Stimulated activated CD4-positive, alpha-beta T cell treated with anti-CD3 and anti-CD28 coated beads, TNF-alpha, amount 100 ng/mL, for 4 hours (primary cell): ENCODE measurements at places on chromosomes 7 and 10.

DNA sequence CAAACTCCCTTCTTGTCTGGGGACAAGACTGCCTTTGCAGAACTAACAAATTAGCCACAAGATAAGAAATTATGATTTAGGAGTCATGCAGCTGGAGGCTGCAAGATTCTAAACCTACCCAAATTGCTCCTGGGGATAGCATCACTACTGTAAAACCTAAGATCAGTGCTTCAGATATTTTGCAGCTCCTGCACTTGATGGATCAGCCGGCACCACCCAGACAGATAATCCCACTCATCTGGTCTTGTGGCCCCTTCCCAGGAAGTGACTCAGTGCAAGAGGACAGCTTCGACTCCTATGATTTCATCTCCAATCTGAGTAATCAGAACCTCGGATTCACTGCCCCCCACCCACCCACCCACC, 181.9 kb downstream of the AKR1D1 start:
- no peak for DNase-seq

- no peak for DNase-seq
Observed at GRCh38 chr7:12737373-12737772, 49.9 kb downstream of the ARL4A start.

DNA sequence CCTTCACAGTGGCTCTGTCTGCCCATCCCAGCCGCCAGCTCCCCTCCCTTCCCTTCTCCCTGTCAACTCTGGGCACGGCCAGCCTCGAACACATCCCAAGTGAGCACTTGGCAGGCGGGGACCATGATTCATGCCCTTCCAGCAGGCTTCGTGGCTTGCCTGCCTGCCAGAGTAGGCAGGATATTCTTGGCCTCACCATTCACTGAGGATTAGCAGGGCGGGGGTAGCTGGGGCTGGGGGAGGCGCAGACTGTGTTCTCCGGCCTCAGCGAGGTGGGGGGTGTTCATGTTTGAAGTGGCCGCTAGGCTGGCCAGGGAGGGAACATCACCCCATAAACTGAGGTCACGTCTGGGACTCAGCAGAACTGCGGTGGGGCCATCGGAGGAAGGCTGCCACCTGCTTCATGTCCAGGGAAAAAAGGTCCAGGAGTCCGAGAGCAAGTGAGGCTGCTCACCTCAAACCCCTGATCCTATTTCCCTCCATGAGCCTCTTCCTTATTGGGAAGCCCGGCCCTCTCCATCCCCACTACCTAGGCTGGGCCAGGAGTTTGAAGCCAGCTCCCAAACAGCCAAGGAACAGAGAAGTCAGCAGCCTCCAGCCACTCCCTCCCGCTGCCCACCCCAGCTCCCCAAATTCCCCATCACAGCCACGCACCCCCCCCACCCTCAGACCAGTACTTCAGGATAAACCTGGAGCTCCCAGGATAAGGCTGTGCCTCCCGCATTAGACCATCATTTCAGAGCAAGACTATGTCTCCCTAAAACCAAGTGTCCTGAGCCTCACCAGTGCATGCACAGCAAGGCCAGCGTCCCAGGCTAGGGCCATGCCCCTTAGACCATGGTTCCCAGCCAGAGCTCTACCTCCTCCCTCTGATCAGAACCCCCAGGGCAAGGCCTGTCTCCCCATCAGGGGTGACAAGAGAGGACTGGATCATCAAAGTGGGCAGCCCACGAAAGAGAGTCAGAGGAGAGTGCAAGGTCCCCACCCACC, 42.8 kb upstream of the RABGEF1 start:
- no peak for DNase-seq

DNA sequence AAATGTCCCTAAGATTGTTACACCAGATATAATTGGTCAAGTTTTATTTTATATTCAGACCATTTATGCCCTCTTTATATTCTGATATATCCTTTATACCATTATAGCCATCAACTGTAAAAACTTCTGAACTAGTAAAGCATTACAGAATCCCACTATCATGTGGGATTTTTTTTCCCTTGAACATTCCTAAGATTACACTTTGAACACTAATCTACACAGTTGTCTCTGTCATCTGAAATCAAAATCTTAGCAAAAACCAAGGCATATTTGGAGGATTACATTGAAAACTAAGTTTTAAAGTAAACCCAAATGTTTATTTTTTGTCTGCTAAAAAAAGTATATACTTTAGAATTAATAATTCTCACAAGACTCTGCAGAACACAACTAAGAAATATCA, 116.2 kb upstream of the GPR22 start:
- DNase-seq: no peak

DNA sequence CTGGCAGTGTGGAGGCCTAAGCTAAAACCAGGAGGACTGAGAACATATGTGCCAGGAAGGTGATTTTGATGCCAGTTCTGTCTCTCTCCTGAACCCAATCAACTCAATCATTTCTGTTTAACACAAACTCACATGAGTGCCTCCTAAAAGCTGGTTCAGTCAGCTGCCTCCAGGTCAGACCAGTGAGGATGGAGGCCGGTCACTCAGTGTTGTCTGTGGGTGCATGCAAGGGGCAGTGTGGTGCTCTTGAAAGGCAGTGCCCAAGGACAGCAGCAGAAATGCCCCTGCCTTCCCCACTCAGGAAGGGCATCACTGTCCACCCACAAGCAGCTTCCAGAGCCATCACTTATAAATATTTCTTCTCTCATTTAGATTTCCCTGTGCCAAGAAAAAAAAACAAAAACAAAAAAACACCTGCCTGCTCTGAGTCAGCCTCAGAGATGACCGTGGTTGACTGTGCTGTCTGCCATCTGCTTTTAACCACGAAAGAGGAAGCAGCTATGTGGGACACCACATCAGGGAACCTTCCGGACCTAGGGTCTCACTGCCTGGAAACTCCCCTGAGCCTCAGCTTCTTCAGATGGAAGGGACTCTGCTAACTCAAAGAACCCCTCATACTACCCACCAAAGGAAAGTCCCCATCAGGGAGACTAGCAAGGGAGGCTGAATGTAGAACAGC, 39.1 kb downstream of the VOPP1 start:
- DNase-seq: peak; percentile 29

- DNase-seq: no peak
Observed at GRCh38 chr7:125136755-125137532, 207.3 kb upstream of the POT1 start.

DNA sequence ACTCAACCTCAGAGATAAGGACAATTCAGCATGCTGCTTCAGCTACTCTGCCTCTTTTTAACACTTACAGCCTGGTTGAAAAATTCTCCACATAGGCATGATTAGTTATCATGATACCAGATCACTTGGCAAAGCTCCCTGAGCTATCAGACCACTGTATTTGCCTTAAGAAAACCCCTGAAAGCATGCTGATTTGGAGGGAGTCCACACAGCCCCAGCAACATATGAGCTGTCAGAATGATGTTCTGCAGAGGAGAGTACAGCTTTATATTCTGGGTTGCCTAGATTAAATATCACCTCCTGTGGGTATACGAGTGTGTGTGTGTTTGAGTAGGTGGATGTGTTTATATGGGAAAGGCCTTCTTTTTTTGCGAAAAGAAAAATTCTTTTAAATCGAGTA, 170.2 kb upstream of the CHRM2 start:
- DNase-seq: no peak

DNA sequence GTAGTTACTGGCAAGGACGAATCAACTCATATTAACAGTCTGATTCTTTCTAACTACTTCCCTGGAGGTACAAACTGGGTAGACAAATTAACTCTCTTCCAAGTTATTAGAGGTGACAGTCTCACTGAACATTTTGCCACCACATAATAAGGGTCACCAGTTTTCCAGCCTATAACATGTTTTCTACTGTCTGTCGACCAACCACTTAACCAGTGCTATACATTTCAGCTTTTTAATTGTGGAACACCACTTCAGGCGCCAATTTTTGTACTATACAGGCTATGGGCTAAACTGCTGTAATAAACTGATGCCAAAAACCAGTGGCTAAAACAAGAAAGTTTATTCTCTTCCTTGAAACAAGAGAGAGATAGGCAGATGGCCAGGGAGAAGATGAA, 13.3 kb downstream of the ZNF438 start:
- DNase-seq: no peak

DNA sequence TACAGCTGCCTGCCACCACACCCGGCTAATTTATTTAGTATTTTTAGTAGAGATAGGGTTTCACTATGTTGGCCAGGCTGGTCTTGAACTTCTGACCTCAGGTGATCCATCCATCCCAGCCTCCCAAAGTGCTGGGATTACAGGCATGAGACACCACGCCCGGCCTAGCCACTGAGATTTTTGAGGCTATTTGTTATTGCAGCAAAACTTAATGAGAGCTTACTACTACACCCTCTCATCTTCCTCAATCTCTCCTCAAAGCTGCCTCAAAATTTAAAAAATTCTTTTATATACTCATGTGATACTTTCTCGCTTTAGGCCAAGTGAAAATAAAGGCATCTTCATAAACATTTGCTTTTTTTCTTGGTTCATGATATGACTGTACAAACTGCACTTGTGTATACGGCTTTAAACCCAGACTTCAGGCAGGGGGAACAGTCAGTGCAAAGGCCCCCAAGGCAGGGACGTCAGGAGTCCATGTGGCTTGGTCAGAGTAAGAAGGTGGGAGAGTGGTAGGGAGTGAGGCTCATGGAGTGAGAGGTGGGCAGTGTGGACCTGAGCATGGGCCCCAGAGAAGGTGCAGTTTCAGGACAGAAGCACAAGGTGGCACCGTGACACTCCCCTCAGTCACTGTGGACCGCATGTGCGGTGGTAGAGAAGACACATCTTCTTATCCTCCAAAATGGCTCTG, 55.5 kb downstream of the SYPL1 start:
- peak; percentile 51 for DNase-seq

DNA sequence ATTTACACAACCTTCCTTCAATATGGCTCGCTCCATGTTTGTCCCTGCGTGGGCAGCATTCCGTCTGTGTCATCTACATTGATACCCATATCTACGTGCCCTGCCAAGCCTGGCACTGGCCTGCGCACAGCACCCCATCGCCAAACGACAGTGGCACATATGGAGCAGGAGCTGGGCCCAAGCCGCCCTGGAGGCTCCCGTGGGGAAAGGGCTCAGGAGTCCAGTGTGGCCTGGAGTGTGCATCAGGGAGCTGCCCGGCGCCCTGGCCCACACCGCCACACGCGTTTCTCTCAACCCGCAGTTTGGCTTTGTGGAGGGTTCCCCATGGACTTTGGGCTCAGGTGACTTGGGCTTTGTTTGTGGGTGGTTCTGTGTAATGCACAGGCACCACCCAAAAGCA, 273.2 kb downstream of the PTPRN2 start:
- DNase-seq: no peak

- DNase-seq: no peak
Observed at GRCh38 chr7:37259319-37259821, 189.3 kb downstream of the ELMO1 start.

DNA sequence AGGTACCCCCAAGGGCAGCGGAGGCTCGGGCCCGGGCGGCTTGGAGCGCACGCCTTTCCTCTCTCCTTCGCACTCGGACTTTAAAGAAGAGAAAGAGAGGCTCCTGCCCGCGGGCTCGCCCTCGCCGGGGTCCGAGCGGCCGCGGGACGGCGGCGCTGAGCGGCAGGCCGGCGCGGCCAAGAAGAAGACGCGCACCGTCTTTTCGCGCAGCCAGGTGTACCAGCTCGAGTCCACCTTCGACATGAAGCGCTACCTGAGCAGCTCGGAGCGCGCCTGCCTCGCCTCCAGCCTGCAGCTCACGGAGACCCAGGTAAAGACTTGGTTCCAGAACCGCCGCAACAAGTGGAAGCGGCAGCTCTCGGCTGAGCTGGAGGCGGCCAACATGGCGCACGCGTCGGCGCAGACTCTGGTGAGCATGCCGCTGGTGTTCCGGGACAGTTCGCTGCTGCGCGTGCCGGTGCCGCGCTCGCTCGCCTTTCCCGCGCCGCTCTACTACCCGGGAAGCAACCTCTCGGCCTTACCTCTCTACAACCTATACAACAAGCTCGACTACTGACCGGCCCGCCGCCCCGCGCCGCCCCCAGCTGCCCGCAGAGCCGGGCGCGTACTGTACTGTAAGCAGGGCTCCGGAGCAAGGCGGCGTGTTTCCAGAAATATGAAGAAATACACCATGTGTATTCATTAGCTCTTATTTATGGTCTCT, 1.8 kb downstream of the HMX2 start:
- no peak for DNase-seq

GRCh38 chr7:47347346-47347745, 234.6 kb downstream of the TNS3 start:
- no peak for DNase-seq

DNA sequence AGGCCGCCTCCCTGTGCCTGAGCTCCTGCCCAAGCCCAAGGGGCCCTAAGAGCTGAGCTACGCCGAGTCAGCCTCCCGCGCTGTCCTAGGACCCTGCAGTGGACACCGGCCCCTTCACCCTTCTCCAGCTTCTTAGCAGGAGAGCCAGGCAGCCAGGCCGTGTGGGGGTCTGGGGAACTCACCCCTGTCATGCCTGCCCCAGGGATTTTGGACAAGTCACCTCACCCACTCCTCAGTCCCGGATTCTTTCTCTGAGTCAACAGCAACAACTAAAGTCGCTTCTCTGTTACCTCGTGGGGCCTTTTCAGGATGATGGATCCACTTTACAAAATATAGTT, 79.3 kb downstream of the MKI67 start:
- no peak for DNase-seq

DNA sequence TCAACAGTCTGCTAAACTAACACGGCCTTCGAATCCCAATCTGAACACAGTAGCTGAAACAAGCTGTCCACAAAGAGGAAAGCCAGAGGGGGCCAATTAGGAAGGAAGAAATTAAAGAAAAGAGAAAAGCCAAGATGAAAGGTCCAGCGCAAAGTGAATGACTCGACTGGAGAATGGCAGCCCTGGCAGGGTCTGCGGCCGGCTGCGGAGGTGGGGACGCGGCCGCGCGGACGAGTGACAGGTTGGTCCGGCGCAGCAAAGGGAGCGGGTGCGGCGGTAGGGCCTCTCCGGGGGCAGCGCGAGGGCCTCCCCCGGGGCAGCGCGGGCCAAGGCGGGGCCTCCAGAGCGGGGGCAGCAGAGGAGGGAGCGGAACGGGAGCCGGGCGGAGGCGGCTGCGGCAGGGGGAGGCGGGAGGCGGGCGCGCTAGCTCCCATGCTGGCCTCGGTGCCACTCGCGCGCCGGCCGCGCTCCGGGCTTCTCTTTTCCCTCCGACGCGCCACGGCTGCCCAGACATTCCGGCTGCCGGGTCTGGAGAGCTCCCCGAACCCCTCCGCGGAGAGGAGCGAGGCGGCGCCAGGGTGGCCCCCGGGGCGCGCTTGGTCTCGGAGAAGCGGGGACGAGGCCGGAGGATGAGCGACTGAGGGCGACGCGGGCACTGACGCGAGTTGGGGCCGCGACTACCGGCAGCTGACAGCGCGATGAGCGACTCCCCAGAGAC, at the start of gene VWC2:
VWC2 (plus strand) TSS at position 421 of the 718 bp plus-strand sequence. CDS start 1,798 bp downstream, outside the sequence.
- DNase-seq: no peak

- DNase-seq: no peak
Observed at GRCh38 chr10:3528823-3529403, 256.1 kb downstream of the KLF6 start.
